ENCODE measurements at places on chromosomes 3 and 15.

- DNase-seq = no peak
Observed at GRCh38 chr3:46712191-46713049, 5.2 kb downstream of the PRSS50 start.

- DNase-seq = no peak
Observed at GRCh38 chr3:169953462-169954141, 13.0 kb upstream of the SEC62 start.

GRCh38 chr3:53821631-53822121 lies 24.5 kb downstream of the CHDH start:
- DNase-seq = no peak

DNA sequence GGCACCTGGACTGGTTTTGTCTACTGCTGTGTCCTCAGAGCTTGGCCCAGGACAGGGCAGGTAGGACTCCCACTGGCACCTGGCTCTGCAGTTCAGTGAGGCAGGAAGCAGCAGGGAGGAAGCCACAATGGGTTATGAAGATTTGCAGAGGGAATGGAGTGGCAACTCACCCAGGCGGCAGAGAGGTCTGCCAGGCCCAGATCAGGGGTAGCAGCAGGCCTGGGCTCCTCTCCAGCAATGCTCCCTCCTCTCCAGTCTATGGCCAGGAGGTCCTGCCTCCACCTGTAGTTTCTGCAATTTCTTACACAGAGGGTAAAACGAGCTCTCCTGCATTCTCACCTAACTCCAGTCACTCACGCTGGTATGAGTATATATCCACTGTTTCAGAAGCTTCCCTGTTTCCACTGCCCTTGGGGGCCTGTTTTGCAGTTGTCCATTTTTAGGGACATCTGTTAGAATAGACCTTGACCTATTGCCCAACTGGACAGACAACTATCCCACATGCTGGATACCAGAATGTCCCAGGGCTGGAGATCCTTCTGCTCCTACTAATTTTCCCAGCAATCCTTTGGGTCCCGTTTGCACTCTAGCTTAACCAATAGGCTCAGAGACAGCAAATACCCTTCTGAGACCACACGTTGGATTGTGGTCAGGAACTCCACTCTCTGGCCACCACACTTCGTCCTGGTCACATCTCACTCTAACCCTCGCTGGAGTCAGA lies 35.2 kb downstream of the HMCES start:
- DNase-seq = no peak

DNA sequence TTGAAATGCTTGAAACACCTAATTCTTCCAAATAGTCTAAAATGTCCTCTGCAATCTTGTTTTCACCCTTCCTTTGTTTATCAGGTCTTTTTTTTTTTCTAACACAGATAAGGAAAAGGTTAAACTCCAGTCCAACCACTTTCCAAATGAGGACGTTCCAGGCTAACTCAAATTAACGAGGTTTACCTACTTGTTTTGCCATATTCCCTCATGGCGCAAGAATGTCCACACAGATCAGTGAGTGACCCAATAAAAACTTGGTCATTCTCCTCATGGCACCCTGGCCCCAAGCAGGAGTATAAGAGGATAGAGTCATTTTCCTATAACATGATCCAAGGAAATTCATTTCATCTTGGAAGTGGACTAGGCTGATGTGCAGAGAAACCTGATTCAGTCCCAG lies 6.6 kb upstream of the LIPC start:
- DNase-seq = no peak

DNA sequence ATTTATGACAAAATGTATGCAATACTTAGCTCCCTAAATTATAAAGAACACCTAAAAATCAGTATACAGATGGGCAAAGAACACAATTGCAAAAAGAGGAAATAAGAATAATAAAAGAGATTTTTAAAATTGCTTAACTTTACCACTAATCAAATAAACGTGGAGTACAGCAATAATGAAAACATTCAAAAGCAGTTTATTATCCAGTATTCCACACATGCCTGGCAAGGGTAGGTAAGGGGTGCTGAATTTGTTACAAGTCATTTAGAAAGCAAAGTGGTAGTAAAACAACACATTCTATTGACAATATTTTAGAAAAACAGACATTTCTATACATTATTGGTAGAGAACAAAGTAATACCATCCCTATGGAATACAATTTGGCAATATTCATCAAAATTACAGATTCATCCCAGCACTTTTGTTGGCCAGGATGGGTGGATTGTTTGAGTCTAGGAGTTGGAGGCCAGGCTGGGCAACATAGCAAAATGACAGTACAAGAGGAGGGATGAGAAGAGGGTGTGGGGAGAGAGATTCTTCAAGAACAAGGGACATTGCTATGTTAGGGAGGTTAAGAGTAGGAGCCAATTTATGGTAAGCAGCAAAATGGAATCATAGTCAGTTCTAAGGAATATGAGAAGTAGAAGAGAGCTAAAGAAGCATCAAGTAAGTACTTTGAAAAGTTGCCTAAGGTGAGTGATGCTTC lies 3.7 kb upstream of the ACKR4 start:
- no peak for DNase-seq

DNA sequence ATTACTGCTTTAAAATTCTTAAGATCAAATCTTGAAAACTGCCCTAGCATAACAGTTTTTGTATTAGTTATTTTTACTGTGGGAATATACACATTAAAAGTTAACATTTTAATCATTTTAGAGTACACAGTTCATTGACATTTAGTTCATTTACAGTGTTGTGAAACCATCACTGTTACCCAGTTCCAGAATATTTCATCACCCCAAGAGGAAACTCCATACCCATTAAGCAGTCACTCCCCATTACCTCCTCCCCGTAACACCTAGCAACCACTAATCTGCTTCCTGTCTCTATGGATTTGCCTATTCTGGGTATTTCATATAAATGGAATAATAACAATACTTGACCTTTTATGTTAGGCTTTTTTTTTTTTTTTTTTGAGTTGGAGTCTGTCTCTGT lies 164.1 kb upstream of the LRRFIP2 start:
- no peak for DNase-seq

DNA sequence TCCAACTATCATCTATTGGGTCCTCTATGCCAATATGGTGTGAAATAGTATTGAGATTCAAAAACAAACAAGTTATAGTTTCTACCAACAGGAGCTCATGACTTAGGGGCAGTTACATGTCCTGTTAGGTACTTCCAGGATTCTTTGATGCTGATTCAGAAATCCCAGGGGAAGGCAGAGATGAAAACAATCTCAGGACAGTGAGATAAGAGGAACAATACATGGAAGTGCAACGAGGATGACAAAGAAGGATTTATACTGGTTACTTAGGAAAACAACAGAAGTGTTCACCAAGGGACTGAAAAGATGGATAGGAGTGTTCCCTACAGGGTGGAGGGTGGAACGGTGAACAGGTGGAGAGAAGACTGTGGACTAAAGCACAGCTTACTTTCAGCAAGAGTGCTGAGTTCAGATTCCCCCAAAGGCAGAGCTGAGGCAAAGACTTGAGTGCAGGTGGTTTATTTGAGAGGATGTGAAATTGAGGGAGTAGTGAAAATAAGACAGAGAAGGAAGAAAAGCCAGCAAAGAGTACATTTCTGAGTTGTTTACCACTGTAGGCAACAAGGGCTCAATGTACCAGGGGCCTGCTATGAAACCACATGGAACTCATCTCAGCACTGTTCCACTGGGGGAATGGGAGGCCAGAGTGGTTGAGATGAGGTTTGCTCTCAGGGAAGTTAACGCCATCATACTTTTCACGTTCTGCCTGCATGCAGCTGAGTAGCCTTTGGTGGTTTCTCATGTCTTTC lies 68.1 kb downstream of the TRIM69 start:
- DNase-seq = no peak

- no peak for DNase-seq
Observed at GRCh38 chr3:183310936-183311335, 57.9 kb downstream of the B3GNT5 start.

GRCh38 chr15:87145696-87146095 lies 1066.0 kb downstream of the AGBL1 start:
- no peak for DNase-seq

- DNase-seq = no peak
Observed at GRCh38 chr3:73452729-73453128, 172.0 kb downstream of the PDZRN3 start.

DNA sequence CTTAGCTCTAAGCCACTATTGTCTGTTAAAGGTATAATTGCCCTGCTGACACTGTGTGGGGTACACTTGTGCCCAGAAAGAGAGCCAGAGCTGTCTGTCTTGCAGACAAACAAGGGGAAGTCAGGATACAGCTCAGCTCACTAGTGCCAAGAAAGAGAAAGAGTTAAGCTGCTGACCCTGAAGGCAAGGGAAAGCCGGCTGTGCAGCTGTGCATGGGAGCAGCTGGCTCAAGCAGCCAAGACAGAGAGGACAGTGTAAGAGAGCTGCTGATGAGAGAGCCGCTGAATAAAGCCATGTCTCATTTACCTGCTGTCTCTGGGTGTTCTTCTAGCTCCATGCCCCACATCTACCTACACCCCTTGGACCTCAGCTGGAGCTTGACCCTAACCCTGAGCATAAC lies 428.1 kb upstream of the NAALADL2 start:
- no peak for DNase-seq

DNA sequence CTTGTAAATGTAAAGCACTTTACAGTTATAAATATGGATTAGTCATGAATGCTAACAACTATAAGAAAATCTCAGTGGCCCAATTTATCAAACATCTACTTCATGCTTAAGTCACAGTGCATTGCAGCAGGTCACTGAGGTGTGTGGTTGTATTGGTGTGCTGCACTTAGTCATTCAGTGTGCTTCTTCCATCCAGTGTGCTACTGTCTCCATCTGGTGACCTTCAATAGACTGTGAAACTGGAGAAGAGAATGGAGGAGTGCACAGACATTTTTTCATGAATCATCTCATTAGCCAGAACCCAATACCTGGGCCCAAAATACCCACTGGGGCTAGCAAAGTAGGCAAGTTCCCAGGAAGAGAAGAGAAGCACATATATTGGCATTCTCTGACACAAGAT lies 199.6 kb downstream of the SHOX2 start:
- no peak for DNase-seq

DNA sequence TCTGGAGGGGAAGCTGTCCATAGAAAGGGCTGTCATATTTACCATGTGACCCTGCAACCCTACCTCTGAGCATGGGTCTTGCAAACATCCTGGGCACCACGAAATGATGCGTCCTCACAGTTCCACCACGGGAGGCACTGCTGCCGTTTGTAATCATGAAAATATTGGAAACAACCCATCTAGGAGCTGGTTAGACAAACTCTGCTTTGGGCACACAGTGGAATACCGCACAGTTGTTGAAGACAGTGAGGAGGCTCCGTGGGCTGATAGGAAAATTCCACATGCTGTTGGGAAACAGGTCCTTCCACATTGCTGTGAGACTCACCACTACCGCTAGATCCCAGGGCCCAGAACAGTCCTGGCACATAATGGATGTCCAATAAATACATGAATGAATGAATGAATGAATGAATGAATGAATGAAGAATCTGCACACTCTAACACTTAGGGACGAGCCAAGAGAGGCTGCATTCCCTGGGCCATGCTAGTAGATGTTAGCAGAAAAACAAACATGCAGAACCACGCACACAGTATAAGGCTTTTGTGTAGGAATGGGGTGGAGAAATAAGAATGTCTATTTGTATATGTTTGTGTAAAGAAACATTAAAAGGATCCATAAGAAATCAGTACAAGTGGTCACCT lies 40.6 kb downstream of the TPRA1 start:
- no peak for DNase-seq

All from activated T-helper 1 cell treated with anti-CD3 and anti-CD28 coated beads, Interleukin-2, amount 50 U/mL, for 16 hours (primary cell).